ENCODE measurements at places on chromosomes 5 and 9.
A peak's percentile ranks its signal among the peaks of the same experiment; 100 is the strongest.

GRCh38 chr9:98556511-98556910 lies 152.2 kb downstream of the GABBR2 start:
- no peak overlapping the region for H3K27ac ChIP-seq
- H3K4me1 ChIP-seq, result no peaks in the 10 kb centered on the region
- H3K36me3 ChIP-seq, result no peaks in the 10 kb centered on the region

DNA sequence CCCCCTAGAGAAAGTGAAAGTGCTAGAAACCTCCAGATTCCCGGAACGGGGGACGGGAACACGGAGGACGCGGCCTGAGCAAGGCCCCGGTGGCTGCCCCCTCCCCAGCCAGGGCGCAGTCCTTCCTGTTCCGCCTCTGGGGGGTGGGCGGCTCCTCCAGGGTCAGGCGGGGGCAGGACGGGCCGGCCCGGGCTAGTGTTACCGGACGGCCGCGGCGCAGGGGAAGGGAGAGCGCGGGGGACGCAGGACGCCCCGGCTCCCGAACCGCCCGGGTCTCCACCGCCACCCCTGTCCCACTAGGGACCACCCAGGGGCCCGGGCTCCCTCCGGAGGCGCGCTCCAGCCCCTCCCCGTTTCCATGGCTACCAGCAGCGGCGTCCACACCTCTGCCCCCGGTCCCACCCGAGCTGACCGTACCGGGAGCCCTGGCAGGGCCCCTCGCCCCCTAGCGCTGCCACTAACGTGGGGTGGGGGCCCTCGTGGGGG lies 579 bp downstream of the SLC12A7 start:
- peak overlapping the region; percentile 57 for H3K27ac ChIP-seq
- H3K36me3 ChIP-seq, result no peaks in the 10 kb centered on the region
- H3K4me3 ChIP-seq, result peak overlapping the region; percentile 77
- no peaks in the 10 kb centered on the region for H3K27me3 ChIP-seq
- H3K4me1 ChIP-seq, result peaks cover 36% of the 10 kb centered on the region

GRCh38 chr5:51398875-51399642 lies 15.8 kb downstream of the ISL1 start:
- no peak overlapping the region for H3K4me3 ChIP-seq
- no peaks in the 10 kb centered on the region for H3K27me3 ChIP-seq
- H3K36me3 ChIP-seq, result no peaks in the 10 kb centered on the region
- DNase-seq, result no peak

DNA sequence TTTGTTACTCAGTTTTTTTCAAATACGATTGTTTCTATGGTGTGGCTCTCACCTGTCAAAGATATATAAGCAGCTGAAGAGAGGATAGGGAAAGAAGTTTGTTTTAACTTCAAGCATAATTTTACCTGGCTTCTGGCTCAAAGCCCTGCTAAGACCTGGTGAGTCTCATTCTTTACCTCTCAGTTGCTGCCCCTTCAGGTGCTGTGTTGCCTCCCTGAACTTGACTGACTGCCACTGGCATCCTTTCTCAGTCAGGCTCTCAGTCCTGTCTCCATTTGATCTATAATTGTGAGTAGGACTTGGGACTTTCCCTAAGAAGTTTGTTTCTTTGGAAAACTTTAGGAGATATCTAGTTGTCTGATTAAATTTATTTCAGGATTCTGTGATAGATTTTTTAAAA lies 249.6 kb downstream of the IZUMO3 start:
- no peak for DNase-seq
- no peaks in the 10 kb centered on the region for H3K4me1 ChIP-seq
- H3K27ac ChIP-seq, result no peak overlapping the region

DNA sequence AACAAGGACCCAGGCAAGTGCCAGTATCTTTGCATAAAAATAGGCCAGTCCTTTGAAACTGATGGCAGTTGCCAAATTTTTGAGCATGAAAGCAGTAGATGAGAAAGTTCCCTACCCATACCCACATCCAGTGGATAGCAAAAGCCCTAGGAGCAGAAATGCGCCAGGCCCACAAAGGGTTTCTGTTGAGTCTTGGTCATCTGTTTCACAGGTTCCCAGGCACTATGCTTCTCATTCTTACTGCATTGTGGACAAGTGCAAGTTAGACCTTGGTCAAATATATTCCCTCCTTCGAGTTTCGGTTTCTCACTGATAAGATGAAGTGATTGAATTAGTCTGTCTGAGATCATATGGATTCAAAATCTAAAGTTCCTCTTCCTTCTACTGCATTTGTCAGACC lies 152.3 kb downstream of the NR3C1 start:
- H3K27ac ChIP-seq, result no peak overlapping the region
- H3K4me3 ChIP-seq, result no peak overlapping the region
- no peaks in the 10 kb centered on the region for H3K27me3 ChIP-seq
- H3K4me1 ChIP-seq, result no peaks in the 10 kb centered on the region

- no peak overlapping the region for H3K27ac ChIP-seq
- no peaks in the 10 kb centered on the region for H3K27me3 ChIP-seq
- no peak for DNase-seq
- H3K4me1 ChIP-seq, result no peaks in the 10 kb centered on the region
- no peaks in the 10 kb centered on the region for H3K36me3 ChIP-seq
Measured at GRCh38 chr9:105438141-105438806, 9.6 kb upstream of the FSD1L start.

GRCh38 chr5:151264113-151264512 lies 11.1 kb downstream of the GM2A start:
- no peaks in the 10 kb centered on the region for H3K27me3 ChIP-seq
- no peak overlapping the region for H3K4me3 ChIP-seq
- peaks cover 8% of the 10 kb centered on the region for H3K36me3 ChIP-seq

GRCh38 chr5:28344836-28345433 lies 1306.5 kb upstream of the CDH9 start:
- H3K4me3 ChIP-seq, result no peak overlapping the region
- no peaks in the 10 kb centered on the region for H3K27me3 ChIP-seq
- no peaks in the 10 kb centered on the region for H3K36me3 ChIP-seq
- H3K4me1 ChIP-seq, result no peaks in the 10 kb centered on the region

DNA sequence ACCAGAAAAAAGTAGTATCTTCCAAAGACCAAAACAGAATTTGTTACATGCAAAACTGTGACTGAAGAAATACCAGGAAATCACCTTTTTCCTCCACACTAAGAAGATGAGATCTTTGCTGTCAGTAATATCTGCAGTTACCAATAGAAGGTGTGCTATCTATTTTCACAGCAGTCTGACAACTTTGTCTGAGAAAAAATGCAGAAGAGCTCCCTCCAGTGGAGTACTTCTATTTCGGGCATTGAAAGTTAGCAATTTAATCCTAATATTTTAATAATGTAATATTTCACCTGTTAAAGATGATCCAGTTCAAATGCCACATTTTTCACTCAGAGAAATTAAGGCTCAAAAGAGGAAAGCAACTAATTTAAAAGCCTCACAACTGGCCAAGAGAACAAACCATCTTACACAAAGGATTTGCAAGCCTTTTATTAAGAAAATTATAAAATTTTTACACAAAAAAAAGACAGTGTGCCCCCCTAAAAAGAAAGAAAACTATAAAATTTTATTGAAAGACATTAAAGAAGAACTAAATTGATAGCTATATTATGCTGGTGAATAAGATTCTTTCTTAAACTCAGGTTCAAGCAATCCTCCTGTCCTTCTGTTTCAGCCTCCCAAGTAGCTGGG lies 50.6 kb downstream of the DEPDC1B start:
- H3K4me3 ChIP-seq, result no peak overlapping the region
- no peak overlapping the region for H3K27ac ChIP-seq
- H3K36me3 ChIP-seq, result no peaks in the 10 kb centered on the region
- no peaks in the 10 kb centered on the region for H3K4me1 ChIP-seq

DNA sequence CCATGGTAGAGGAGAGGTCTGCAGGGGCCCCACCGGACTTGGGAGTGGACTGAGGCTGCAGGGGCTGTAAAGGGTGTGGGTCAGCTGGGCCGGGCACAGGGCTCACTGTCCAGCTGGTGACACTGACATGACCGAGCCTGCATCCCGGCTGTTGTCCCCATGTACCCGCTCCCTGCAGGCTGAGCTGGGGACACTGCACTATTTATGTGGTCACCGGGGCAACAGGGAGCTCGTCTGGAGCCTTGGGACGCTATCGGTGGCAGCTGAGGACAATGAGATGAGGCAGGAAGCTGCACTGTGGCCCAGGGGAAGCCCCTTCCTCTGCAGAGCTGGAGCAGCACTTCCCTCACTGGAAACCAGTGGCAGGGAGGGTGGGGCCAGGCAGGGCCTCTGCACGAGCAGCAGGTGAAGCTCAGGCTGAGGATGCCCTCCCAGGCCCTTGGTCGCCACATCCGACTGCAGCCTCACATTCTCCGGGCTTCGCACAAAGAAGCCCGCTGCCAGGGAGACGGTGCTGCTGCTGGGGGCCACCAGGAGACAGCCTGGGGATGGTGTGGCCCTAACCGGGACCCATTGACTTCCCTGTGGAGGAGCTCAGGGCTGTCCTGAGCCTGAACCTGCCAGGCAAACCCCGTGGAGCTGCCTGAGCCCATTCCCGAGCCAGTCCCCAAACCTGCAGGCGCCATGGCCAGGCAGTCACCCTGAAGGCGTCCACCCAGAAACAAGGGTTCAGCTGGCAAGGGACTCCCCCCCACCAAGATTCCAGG lies 26.4 kb downstream of the ZDHHC11B start:
- H3K4me1 ChIP-seq, result peaks cover 11% of the 10 kb centered on the region
- H3K36me3 ChIP-seq, result no peaks in the 10 kb centered on the region
- no peak overlapping the region for H3K4me3 ChIP-seq

DNA sequence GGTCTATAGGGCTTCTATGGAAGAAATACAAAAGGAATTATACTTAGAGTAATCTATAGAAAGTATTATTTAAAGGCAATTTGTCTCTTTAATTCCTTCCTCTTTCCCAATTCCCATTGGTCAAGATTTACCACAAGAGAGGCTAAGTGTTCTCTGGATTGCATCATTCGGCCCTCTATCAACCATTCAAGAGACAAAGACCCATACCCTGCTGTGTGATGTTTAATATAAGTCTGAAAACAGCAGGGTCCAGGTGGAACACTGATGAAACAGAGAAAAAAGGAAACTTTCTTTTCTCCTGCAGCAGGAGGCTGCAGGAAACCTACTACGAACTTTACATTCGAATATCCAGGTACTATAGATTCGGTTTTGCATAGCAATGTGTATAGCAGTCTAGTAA lies 323.4 kb downstream of the CHSY3 start:
- H3K4me3 ChIP-seq, result no peak overlapping the region
- H3K27me3 ChIP-seq, result no peaks in the 10 kb centered on the region
- no peak overlapping the region for H3K27ac ChIP-seq
- no peak for DNase-seq
- no peaks in the 10 kb centered on the region for H3K36me3 ChIP-seq

GRCh38 chr9:128005923-128006322 lies 25.1 kb upstream of the EEIG1 start:
- H3K36me3 ChIP-seq, result no peaks in the 10 kb centered on the region
- no peak overlapping the region for H3K4me3 ChIP-seq
- H3K27ac ChIP-seq, result no peak overlapping the region
- DNase-seq, result no peak
- no peaks in the 10 kb centered on the region for H3K27me3 ChIP-seq

- no peak for DNase-seq
- H3K36me3 ChIP-seq, result no peaks in the 10 kb centered on the region
- no peak overlapping the region for H3K4me3 ChIP-seq
- peaks cover 7% of the 10 kb centered on the region for H3K27me3 ChIP-seq
- H3K27ac ChIP-seq, result no peak overlapping the region
Measured at GRCh38 chr9:115202960-115203751, 85.2 kb upstream of the TNC start.

- H3K4me3 ChIP-seq, result peak within 1 kb of the TSS; percentile 40
- DNase-seq, result peak; percentile 21
- H3K27me3 ChIP-seq, result peaks cover 32% of the 10 kb centered on the region
- no peak within 1 kb of the TSS for H3K27ac ChIP-seq
- no peaks in the 10 kb centered on the region for H3K36me3 ChIP-seq
- H3K4me1 ChIP-seq, result peaks cover 47% of the 10 kb centered on the region
Measured at GRCh38 chr9:132409828-132410528, at the start of gene CFAP77. Gene CFAP77, plus strand, starts transcription at chr9:132410211. Its CDS starts 61 bp downstream, at chr9:132410272.

DNA sequence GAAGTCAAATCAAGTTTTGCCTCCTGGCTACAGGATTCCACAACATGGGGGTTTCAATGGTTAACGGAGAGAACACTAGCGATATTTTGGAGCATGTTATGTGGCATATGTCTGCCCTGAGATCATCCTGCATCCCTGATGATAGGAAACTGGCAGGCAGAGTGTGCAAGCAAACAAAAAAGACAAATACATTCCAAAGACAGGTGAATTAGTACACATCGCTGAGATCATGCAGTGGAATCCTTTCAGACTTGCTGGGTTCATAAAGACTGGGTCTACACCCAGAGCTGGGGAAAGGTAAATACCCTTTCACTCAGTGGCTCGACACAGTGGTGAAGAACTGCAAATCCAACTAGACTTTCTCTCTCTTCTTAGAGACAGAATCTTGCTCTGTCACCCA lies 286.5 kb downstream of the EFNA5 start:
- no peak overlapping the region for H3K4me3 ChIP-seq
- no peak for DNase-seq
- peaks cover 14% of the 10 kb centered on the region for H3K4me1 ChIP-seq
- no peaks in the 10 kb centered on the region for H3K36me3 ChIP-seq

DNA sequence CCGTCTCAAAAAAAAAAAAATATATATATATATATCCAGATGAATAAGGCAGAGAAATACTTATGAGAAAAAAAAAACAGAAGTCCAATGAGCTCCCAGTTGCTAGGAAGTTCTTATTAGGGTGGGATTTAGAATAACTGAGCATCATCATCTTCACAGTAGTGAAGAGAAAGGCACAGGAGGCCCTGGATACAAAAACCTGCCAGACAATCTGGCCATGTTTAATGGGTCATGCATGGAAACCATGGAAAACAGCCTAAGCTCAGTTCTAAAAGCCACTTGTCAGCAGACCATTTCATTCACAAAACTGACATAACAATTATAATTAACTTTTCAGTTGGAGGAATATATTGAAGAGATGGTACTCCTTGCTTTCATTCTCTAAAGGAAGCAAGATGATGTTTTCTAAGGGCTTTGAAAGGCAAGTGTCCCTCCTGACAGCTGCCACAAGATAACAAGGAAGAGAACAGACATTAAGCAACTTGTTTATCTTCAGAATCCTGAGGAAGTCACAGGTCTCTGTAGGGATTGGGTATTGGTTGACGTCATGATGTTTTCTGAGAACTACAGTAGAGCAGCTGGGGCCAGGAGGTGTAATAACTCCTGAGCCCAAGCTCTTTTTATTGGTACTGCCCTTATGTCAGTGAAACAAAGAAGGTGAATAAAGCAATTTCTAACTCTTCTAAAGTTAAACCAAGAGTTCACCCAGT lies 463.1 kb downstream of the DMAC1 start:
- H3K36me3 ChIP-seq, result no peaks in the 10 kb centered on the region
- no peaks in the 10 kb centered on the region for H3K4me1 ChIP-seq
- no peak for DNase-seq
- no peaks in the 10 kb centered on the region for H3K27me3 ChIP-seq

- DNase-seq, result no peak
- H3K4me3 ChIP-seq, result no peak overlapping the region
- peaks cover 7% of the 10 kb centered on the region for H3K36me3 ChIP-seq
- H3K4me1 ChIP-seq, result peaks cover 39% of the 10 kb centered on the region
- H3K27me3 ChIP-seq, result no peaks in the 10 kb centered on the region
Measured at GRCh38 chr5:109865637-109866036, 175.9 kb downstream of the MAN2A1 start.

Data from CD8-positive, alpha-beta memory T cell (primary cell).